ENCODE measurements at places on chromosomes 6 and 20.

- no peak for DNase-seq
These were observed 4.9 kb downstream of the FRS3 start for GRCh38 chr6:41774841-41775240.

DNA sequence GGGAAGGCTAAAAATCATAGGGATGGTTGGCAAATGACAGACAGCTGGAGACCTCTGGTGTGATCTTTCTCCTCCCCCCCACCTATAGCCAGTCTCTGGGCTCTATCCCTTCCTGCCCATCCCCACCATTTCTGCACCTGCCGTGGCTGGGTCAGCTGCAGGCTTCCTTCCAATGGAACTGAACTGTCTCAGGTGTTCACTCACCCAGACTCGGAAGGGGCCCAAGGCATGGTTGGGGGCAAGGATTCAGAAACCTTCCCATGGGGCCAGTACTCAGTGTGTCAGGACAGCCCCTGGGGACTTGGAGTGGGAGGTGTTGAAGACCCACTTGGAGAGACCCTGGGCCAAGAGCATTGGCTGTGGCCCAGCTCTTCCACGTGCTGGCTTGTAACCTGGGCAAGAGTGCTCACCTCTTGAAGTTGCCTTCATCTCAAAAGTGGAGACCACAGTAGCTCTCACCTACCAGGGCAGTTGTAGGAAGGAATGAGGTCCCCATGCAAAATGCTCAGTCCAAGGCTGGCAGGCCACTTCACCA, 1.7 kb upstream of the PHACTR3 start:
- no peak for DNase-seq

GRCh38 chr20:52251136-52251700, 59.6 kb upstream of the ZFP64 start:
- no peak for DNase-seq

- DNase-seq: no peak
These were observed 146.3 kb downstream of the LY86 start for GRCh38 chr6:6734479-6735465.

- DNase-seq: no peak
These were observed 19.9 kb upstream of the RIPOR3 start for GRCh38 chr20:50711113-50711825.

DNA sequence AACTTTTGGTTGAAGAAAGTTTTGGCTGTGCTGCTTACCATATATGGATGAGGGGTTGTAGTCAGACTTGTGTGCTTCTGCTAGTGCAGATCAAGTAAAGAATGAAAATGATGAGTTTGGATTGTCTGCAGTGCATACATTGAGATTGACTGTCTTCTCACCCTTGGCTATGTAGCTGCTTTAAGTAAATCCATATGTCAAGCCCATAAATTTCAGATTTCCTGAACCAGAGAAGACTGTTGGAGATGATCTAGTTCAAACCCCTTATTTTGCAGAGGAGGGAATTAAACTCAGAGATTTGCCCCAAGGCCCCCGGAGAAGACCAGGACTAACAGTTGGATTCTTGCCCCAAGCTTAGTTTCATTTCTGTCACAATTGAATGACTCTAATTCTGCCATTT, 67.2 kb downstream of the PKIB start:
- DNase-seq: no peak

DNA sequence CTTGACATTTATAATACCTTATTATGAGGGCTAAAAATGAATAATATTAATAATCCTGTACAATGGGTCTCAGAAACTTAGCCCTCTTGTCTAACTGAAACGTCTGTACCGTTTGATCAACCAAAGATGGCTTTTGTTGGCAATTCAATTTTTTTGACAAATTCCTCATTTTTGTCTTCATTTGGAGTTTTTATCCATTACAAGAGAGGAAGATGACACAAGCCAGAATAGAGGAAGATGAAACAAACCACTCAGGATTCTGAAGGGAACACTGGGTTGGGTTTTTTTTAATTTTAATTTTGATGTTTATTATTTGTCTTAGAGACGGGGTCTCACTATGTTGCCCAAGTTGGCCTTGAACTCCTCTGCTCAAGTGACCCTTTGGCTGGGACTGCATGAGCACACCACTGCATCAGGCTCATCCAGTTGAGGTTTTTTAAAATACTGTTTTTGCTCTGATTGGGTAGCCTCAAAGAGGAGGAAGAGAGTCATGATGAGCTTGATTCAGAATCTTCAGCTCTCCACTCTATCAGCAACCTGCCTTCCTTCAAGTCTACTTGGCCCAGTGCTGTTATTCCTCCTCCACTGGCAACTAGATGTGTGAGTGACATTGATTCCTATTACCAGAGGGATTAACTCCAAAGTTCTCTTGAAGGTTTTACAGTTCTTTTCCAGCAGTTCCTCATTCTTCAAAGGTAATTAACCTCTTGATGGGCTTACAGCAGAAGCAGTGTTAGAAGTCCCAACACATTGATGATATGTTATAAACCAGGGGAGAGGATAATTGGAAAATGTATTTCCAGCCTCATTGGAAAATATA, 71.3 kb downstream of the ATXN1 start:
- DNase-seq: no peak

- no peak for DNase-seq
These were observed 104.6 kb downstream of the TFAP2A start for GRCh38 chr6:10310330-10310653.

- DNase-seq: no peak
These were observed 6.0 kb upstream of the RBM38 start for GRCh38 chr20:57384953-57385761.

DNA sequence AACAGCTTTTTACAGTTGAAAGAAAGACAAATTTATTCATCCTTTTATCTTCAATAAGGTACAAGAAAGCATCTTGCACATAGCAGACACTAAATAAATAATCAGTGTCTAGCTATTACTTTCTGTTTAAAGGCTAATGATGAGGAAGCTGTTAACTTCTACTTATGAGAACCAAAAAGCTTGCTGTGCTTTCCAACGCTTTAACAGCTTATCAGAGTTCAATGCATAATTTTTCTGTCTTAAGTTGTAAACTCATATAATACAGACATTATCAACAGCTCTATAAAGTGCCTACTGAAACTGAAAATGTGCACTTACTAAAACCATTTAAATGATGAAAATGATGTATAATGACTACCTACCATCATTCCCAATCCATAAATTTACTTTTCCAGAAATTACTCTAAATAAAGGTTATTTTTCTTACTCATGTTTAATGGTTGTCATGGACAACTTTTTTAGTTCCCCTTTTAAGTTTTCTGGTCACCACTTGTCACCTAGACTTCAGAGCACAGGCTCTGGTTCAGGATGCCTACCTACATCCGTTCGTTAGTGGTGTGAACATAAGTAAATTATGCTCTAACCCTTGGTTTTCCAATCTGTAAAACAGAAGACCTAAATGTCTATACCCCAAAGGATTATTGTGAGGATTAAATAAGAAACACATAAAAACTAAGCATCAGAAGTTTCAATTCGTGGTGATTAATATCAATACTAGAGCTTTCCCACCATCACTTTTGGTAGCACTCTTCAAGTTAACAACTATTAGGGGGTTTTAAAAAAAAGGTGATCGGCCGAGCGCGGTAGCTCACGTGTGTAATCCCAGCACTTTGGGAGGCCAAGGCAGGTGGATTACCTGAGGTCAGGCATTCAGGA, 8.0 kb downstream of the PNISR start:
- DNase-seq: no peak
